ENCODE measurements at places on chromosomes 5 and 9.

DNA sequence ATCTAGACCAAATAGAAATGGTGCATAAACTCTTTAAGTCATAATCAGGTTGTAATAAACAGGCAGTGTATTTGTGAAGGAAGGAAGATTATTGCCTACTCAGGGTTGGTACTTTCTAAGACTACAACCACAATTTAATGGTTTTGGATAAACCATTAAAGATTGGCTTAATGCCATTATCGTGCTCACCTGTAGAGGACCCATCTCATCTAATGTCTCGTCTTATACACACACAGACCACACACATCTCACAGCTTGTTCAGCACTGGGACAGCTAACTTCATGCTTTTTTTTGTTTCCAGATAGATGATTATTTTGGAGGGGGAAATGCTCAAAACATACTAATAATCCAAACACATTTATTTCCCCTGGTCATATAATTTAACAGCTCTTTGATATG is 175.7 kb upstream of the SLC12A2 start:
- no peak for DNase-seq

GRCh38 chr5:159336586-159336985 is 6.3 kb upstream of the IL12B start:
- DNase-seq, result no peak

- no peak for DNase-seq
Observed at GRCh38 chr5:89545076-89545475, 662.1 kb upstream of the MEF2C start.

GRCh38 chr5:98095072-98095471 is 678.4 kb upstream of the RGMB start:
- DNase-seq, result no peak

DNA sequence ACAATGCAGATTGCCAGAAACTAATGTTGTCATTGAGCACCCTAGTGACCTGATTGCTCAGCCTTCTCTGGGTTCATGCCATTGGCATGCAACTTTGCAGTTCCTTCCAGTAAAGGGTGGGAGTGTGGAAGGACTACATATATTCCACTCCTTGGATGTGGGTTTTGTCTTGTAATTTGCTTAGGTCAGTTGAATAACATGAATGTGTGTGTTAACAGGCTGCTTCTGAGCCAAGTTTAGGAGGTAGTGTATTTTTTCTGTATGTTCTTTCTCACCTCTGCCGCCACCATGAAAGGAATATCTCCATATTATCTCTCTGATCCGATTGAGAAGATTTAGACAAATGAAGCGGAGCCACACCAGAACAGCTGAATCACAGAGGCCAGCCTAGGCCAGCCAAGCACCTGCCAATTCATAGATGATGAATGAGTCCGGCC is 1929.6 kb upstream of the CDH6 start:
- no peak for DNase-seq

GRCh38 chr9:17824616-17825264 is 245.9 kb downstream of the SH3GL2 start:
- no peak for DNase-seq

Measured in fibroblast of gingiva (primary cell).